Stimulated activated CD8-positive, alpha-beta memory T cell treated with anti-CD3 and anti-CD28 coated beads, Interleukin-12 subunit alpha, Interleukin-12 subunit beta, amount 100 ng/mL, for 1 hour (primary cell): ENCODE measurements at places on chromosomes 5 and 9.

- no peak for DNase-seq
Observed at GRCh38 chr5:107799306-107799705, 128.6 kb upstream of the EFNA5 start.

DNA sequence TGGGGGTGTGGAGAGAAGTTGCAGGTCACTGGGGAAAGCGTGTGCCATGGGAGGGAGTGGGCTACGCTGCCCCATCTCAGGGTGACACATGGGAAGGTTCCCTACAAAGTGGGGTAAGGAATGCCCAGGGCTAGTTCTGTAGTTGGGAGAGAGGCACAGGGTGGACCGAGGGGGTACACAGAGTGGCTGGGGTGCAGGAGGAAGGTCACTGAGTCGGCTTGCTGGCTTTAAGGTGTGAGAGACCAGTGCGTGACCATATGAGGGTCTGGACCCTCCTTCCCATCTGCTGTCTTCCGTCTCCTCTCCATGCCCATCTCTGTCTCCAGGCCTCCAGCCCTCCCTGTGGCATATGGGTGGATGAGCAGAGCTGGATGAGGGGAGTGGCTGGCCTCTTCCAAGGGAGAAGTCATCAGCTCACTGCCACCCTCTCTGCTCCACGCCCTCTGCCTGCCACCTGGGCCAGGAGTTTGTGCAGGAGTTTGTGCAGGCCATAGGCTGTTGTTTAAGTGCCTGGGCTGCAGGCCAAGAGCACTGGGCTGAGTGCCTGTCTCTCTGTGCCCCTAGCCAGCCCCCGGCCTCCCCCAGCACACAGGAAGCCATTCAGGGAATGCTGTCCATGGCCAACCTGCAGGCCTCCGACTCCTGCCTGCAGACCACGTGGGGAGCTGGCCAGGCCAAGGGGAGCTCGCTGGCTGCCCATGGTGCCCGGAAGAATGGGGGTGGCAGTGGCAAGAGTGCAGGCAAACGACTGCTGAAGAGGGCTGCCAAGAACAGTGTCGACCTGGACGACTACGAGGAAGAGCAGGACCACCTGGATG is 96.8 kb downstream of the PHF2 start:
- DNase-seq, result no peak

DNA sequence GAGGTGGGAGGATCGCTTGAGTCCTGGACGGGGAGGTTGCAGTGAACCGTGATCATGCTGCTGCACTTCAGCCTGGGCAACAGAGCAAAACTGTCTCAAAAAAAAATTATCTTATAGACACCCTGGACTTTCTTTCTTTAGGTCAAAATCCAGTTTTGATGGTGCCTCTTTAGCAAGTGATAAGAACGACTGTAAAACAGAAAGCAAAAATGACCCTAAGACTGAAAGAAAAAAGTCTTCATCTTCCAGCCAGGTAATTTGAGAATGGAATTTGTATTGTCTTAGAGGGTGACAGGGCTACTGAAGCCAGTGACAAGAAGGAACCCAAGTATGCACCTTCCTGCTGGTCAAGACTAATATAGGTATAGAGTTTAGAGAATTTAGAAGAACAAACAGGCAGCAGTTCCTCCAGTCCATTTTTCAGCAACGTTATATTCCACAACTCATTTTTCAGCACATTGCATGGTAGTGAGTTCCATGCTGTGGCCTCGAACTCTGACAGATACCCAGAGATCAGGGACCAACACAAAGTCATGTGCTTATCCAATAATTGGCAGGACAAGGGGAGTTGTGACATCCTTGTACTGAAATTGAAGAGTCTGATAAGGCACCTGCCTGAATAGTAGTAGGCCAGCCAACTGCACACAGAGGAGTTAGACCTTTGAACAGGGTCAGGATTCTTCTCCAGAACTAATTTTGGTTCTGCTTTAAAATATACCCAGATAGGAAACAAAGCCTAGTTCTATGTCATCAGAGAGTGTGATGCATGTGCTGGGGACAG is 46.5 kb downstream of the GRAMD2B start:
- no peak for DNase-seq

- no peak for DNase-seq
Observed at GRCh38 chr9:108083160-108083750, 593.7 kb upstream of the KLF4 start.

- no peak for DNase-seq
Observed at GRCh38 chr5:33343676-33344327, 97.0 kb upstream of the TARS1 start.

- DNase-seq, result no peak
Observed at GRCh38 chr5:82419559-82420332, 141.6 kb upstream of the RPS23 start.
